ENCODE measurements at places on chromosomes 13 and 19.

- no peak for DNase-seq
Measured at GRCh38 chr13:45512098-45512496, 47.4 kb downstream of the COG3 start.

DNA sequence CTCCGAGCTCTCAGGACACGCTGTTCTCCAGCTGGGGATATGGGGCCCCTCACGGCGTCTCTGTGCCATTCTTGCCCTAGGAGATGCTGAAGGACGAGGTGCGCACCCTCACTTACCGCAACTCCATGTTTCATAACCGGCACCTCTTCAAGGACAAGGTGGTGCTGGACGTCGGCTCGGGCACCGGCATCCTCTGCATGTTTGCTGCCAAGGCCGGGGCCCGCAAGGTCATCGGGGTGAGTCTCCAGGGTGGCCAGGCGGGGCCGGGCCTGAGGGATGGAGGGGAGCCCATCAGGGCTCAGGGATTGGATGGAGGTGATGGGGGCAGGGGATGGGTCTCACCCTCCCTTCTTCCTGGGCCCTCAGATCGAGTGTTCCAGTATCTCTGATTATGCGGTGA lies 4.8 kb downstream of the PRMT1 start:
- DNase-seq, result no peak

GRCh38 chr13:30787738-30788525 lies 52.6 kb downstream of the ALOX5AP start:
- DNase-seq, result no peak

- DNase-seq, result no peak
Measured at GRCh38 chr13:38785042-38785441, 98.2 kb downstream of the FREM2 start.

- DNase-seq, result no peak
Measured at GRCh38 chr19:11861301-11861700, 12.8 kb downstream of the ZNF439 start.

DNA sequence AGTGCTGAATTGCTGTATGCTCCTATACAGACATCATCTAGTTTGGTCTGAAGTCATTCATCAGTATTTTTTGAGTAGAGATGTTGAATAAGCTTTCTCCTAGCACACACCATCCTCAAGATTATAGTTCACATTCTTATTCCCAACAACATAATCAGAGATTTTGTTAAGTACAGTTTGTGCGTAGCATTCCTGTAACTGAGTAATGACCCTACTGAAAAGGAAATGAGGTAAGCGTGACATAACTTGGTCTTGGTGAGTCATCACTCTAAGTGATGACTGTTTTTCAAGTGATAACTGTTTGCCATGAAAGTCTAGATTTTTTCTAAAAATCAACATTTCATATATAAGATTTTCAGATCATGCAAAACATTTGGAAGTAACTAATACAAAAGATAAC lies 18.5 kb upstream of the FAM216B start:
- no peak for DNase-seq

DNA sequence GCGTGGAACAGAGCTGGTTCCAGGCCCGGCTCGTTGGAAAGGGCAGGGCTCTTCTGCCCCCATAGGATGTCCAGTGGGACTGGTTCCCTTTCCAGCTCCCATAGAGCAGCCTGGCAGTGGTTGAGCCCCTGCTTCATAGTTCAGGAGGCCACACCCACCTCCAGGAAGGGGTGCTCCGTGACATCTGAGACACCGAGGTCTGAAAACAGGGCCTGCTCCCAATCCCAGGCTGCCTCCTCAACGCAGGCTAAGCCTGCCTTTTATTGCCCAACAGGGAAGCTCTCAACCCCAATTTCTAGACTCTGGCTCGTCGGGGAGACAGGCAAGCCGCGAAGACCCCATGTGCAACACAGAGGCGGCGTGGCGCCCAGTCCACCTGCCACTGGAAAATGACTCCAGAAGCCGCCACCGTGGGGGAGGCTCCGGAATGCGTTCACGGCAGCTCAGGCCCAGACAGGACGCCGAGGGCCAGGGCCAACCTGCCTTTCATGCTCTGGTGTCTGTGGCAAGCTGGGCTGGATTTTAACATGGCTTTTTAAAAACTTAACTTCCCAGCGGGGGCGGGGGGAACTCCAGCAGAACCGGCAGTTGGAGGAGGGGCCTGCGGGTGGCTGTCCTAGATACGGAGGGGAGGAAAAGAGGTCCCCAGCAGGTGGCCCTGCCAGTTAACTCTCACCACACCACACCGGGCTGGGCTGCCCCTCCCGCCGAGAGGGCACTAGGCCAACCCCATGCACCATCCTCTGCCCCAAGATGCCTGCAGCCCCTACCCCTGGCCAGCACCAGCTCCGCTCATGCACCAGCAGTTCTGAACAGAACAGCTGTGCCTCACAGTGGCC lies 17.9 kb upstream of the TINCR start:
- DNase-seq, result peak; percentile 9

GRCh38 chr13:33610438-33611120 lies 207.4 kb upstream of the RFC3 start:
- DNase-seq, result peak; percentile 52

DNA sequence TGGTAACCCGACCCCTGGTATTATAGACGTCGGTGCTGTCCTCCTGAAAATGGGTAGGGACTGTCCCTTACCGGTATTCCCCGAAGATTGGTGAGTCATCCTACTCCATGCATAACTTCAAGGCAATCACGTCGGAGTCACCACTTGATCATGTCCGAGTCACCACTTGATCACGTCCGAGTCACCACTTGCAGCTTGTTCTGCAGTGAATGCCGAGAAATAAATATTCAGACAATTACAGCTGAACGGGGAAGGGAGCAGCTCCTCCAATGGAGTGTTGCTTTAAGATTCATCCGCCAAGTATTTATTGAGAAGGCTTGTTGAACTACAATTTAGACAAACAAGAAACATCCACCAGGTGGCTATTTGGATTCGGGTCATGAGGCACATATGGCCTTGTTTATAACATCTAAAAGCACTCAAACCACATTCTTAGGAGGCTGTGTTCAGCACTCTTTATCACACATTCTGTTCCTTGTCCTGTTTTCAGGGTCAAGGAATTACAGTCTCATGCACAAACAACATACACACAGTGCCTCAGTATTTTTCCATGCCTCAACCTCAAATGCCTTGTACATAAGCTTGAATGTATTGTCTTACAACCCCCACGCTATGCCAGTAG lies 43.1 kb downstream of the ZNF726 start:
- DNase-seq, result no peak

GRCh38 chr19:42494321-42494720 lies 34.0 kb downstream of the CEACAM1 start:
- no peak for DNase-seq

GRCh38 chr13:37918116-37918714 lies 48.6 kb upstream of the TRPC4 start:
- no peak for DNase-seq

DNA sequence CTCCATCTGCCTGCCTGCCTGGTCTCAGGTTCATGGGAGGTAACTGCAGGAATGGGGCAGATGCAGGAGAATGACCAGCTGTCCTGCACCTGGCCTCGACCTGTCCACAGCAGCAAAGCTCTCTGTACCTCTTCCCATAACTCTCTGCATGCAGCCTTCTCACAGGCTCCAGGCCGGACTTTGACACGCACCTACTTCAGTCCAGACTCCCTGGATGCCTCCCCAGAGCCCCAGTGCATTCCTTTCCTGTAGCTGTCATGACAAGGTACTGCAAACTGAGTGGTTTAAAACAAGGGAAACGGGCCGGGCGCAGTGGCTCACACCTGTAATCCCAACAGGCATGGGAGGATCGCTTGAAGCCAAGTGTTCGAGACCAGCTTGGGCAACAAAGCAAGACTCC lies 3.3 kb downstream of the NANOS2 start:
- DNase-seq, result no peak

Measured in CD4-positive, alpha-beta T cell treated with Interferon gamma for 1 hour (primary cell).